Brain pericyte (primary cell): ENCODE measurements at places on chromosomes 12 and 14.
A peak's percentile ranks its signal among the peaks of the same experiment; 100 is the strongest.

- no peak for DNase-seq
These were observed 49.5 kb upstream of the FOXN3 start for GRCh38 chr14:89466484-89466883.

DNA sequence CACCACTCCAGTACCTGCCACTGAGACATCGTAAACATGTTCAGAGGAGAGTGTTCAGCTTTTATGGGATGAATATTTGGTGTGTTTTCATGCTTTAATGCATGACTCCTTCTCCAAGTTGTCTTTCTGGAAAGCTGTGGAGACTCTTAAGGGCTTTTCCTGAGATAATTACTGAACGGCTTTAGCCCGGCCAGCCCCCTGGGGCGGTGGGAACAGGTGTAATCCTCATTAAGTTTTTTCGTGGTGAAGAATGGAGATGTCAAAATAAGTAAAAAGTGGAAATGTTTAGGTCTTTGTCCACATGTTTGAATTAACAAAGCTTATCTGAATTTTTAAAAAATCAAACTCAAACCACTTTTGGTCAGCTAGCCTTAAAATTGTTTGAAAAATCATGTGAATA, 1.5 kb downstream of the SYNE2 start:
- DNase-seq: no peak

DNA sequence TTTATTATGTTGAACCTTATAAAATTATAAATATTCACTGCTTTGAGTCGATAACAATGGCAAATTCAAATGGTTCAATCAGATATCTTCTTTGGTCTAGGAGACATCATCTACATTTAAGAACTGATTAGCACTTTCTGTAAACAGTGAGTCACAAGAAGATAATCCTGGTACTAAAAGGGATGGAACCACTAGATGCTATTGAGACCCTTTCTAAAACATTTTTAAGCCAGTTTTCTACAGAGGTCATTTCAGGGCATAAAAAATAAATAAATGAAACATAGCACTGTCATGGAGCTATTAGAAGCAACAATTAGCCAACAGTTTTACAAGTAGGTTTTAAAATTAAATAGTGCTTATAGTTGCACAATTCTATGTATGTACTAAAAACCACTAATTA, 212.2 kb downstream of the DUSP6 start:
- DNase-seq: no peak

GRCh38 chr14:92877757-92878431, 45.1 kb upstream of the CHGA start:
- no peak for DNase-seq

DNA sequence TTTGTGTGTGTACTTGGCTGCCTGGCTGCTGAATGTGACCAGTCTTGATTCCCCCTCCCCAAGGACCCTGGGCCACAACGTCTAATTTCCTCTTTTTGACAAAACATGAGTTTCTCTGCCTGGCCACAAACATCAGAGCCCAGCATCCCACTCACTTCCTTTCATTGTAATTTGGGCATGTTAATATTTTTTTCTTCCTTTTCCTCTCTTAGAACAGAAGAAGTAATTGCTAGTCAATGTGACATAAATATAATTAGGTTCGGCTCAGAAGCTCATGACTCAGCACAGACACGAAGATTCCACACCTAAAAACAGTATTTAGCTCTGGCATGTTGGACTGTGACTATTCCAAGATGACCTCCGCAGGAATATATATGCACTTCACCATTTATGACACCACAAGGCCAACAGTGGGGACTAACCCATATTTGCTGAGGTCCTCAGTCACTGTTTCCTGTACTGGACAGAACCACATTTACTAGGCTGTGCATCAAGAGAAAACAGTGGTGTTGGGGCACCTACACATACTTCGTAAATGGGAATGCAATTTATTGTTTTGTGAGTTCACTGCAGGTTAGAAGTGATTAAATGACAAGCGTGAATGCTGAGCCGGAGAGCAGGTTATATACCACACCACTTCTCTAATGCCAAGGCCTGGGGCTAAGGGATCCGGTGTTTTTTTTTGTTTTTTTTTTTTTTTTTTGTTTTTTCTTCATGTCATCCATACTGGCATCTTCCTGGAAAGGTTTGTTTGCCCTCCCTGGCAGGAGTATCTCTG, 4.2 kb downstream of the GSG1 start:
- DNase-seq: no peak

- DNase-seq: no peak
These were observed 65.8 kb downstream of the NUMB start for GRCh38 chr14:73392329-73393257.

GRCh38 chr14:82113710-82114109, 580.1 kb upstream of the SEL1L start:
- DNase-seq: no peak

DNA sequence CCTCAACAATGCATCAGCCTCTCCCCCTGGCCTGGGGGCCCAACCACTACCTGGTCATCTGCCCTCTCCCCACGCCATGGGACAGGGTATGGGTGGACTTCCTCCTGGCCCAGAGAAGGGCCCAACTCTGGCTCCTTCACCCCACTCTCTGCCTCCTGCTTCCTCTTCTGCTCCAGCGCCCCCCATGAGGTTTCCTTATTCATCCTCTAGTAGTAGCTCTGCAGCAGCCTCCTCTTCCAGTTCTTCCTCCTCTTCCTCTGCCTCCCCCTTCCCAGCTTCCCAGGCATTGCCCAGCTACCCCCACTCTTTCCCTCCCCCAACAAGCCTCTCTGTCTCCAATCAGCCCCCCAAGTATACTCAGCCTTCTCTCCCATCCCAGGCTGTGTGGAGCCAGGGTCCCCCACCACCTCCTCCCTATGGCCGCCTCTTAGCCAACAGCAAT, 7.4 kb upstream of the RNU7-1 start:
- DNase-seq: no peak

DNA sequence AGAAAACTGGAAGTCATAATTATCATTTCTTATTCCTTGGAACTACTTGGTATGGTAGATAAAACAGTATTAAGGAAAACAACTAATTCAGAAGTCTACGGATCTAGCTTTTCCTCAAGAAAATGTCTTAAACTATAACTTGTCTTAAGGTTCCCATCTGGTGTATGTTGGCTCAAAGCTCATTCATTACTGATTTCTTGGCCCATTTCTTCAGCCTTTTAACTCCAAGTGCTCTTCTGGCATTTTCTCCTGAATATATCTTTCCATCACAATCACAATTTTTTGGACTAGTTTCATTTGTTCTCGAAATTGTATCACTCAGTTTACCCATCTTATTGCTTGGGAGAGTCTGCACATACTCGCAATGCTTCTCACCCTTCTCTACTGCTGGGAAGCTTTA, 150.1 kb downstream of the C12orf50 start:
- DNase-seq: no peak

- DNase-seq: no peak
These were observed 3.4 kb upstream of the KRT80 start for GRCh38 chr12:52195065-52195730.

- no peak for DNase-seq
These were observed 793.7 kb downstream of the TRHDE start for GRCh38 chr12:73065913-73066312.

DNA sequence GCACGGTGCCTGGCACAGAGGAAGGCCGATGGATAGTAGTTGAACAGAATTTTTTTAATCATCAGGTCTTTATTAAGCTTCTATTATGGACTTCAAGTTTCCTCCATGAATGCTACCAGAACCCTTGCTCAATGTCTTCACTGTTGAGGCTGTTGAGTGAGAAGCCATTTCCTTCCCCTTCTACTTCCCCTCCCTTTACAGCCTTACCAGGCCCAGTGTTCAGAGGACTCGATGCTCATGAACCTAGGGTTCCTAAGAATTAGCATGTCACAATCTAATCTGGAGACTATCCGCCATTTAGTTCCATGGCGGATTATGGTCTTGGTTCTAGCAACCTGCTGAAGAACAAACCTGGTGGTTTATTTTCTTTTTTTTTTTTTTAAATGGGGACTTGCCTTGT, 17.7 kb downstream of the ETV6 start:
- DNase-seq: no peak

- DNase-seq: no peak
These were observed 6.0 kb upstream of the SPTLC2 start for GRCh38 chr14:77622366-77622961.

- no peak for DNase-seq
These were observed 27.6 kb upstream of the ARHGAP5 start for GRCh38 chr14:32049361-32050088.

DNA sequence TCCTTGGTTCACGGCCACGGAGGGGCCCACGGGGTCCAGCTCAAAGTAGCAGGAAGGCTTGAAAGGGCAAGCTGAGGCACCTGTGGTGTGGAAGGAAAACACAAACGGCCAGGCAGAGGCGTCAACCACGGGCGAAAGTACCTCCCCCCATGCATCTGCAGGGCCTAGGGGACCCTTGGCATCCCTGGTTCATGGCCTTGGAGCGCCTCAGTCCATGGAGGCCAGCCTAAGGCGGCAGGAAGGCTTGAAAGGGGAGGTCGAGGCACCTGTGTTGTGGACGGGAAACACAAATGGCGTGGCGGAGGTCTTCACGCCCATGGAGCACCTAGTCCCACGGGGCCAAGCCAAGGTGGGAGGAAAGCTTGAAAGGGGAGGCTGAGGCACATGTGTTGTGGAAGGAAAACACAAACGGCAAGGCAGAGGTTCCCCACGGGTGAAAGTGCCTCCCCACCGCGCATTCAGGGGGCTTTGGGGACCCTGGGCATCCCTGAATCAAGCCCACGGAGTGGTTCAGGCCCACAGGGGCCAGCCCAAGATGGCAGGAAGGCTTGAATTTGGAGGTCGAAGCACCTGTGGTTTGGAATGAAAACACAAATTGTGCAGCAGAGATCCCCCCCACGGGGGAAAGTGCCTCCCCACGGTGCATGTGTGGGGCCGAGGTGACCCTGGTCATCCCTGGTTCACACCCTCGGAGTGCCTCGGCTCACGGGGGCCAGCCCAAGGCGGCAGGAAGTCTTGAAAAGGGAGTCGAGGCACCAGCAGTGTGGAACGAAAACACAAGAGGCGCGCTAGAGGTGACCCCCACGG, 380.8 kb downstream of the ALG10 start:
- DNase-seq: no peak

DNA sequence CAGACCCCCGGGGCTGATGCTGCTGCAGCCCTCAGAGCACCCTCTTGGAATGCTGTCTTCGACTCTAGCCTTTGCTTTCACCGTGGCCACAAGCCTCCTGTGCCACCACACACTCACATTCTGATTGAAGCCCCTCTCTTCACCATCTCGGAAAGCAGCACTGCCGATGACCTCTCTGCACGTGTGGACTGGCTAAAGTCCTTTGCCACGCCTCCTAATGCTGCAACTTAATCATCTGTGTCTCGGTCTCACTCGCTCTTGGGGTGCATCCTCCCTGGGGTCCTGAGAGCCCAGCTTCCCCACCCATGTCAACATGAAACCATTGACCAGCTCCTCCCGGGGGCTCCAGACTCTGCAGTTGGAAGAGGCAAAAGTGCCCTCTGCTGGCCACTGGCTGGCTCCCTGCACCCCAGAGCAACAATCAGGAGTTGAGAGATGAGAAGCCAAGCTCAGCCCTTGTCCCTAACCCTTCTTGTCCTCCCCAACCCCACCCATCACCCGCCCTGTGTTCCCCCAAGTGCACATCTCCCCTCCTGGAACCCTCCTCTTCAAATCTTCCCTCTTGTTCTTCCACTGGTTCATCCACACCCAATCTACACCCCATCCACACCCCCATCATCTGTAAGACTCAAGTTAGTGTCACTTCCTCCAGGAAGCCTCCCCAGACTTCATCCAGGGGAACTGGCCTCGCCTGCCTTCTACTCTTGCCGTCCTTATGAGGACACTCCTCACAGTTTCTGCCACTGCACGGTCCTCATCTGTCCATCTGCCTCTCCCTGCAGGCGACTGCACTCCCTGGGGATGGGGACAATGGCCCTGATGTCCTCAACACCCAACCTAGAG, 23.6 kb upstream of the FAM181A start:
- no peak for DNase-seq

GRCh38 chr12:11731042-11731357, 81.5 kb downstream of the ETV6 start:
- DNase-seq: no peak

DNA sequence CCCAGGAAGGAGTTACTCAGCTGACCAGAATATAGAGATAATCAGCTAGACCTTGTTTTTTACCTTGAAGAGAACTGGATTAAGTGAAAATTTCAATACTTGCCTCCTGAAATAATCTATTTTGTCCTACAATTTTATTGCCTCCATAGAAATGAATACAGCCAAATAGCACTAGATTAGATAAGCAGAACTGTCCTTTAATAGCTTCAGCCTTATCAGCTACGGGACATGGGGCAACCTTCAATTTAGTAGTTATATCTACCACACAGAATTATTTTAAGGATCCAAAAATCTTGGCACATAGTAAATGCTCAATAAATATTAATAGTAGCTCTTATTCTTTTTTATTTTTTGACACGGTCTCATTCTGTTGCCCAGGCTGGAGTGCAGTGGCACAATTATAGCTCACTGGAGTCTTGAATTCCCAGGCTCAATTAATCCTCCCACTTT, 67.2 kb upstream of the PLEKHG3 start:
- no peak for DNase-seq

GRCh38 chr12:58895053-58895452, 25.3 kb downstream of the LRIG3 start:
- DNase-seq: no peak

- DNase-seq: no peak
These were observed 3.9 kb downstream of the PALS1 start for GRCh38 chr14:67245104-67245503.

GRCh38 chr14:88422047-88422446, 36.6 kb downstream of the SPATA7 start:
- no peak for DNase-seq

- DNase-seq: no peak
These were observed 75.9 kb upstream of the FBRSL1 start for GRCh38 chr12:132413931-132414588.

GRCh38 chr12:5022465-5023061, 21.1 kb upstream of the KCNA5 start:
- no peak for DNase-seq

DNA sequence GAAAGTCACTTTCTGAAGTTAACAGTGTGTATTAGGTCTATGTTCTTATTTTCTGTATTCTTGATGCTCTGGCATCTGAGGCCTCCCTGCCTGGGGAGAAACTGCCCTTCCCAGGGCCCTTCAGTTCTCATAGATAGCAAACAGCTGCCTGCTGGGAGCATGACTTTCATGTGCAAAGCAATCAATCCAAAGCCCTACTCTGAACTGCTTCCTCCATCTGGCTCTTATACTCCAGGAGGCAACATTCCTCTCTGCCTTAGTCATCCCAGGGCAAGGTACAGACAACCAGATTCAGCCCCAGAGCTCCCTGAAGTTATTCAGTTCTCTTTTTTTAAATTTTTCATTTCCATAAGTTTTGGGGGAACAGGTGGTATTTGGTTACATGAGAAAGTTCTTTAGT, 41.7 kb upstream of the RIN3 start:
- DNase-seq: peak; percentile 49
